ENCODE measurements at places on chromosomes 4 and X.
A peak's percentile ranks its signal among the peaks of the same experiment; 100 is the strongest.

GRCh38 chr4:177128306-177128705 is 181.4 kb upstream of the NEIL3 start:
- no peaks in the 10 kb centered on the region for H3K4me1 ChIP-seq
- H3K27me3 ChIP-seq, result no peaks in the 10 kb centered on the region
- H3K4me3 ChIP-seq, result no peak overlapping the region
- no peak for DNase-seq

DNA sequence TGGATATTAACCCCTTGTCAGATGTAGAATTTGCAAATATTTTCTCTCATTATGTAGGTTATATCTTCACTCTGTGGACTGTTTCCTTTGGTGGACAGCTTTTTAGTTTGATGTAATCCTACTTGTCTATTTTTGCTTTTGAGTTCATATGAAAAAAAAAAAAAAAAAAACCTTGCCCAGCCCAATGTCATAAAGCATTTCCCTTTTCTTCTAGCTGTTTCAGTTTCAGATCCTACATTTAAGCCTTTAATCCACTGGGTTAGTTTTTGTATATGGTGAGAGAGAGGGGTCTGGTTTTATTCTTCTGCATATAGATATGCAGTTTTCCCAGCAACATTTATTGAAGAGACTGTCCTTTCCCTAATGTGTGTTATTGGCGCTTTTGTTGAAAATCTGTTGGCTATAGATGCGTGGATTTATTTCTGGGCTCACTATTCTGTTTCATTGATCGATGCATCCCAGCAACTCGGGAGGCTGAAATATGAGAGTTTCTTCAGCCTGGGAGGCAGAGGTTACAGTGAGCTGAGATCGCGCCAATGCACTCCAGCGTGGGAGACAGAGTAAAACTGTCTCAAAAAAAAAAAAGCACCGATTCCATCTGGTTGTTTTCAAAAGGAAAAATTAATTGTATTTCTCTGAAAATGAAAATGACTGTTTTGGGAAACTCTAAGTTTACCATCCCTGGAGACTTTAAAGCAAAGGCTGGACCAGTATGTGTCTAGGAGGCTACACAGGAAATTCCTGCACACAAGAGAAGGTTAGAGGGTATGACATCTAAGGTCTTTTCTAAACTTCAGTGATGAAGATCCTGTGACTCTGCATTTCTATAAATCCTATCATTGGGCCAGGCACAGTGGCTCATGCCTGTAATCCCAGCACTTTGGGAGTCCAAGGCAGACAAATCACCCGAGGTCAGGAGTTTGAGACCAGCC is 35.6 kb downstream of the STEEP1 start:
- no peaks in the 10 kb centered on the region for H3K36me3 ChIP-seq
- no peaks in the 10 kb centered on the region for H3K4me1 ChIP-seq
- no peak overlapping the region for H3K4me3 ChIP-seq
- no peak for DNase-seq

- H3K4me3 ChIP-seq, result peak overlapping the region; percentile 74
- DNase-seq, result no peak
- H3K36me3 ChIP-seq, result peaks cover 10% of the 10 kb centered on the region
Measured at GRCh38 chr4:4247696-4248028, 361 bp downstream of the TMEM128 start.

DNA sequence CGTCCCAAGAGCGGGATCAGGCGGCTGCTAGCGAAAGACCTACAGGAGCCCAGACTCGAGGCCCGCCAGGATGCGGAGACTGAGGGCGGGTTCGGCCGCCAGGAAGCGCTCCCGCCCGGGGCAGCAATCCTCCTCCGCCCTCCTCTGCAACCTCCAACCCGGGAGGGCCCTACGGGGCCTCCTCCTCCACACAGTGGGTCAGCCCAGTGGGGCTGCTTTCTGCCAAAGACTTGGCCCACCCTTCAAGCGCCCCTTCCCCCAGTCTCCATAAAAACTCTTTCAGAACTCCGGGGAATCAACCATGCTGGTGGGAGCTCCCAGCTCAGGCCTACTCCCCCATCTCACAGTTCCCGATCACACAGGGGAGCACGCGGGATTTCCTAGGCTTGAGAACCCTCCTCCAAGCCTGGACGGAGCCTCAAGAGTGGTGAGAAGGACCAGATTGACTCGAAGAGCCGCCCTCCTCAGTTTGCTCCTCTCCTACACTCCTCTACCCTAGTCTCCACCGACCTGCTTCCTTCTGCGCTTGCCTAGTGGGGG is 77.5 kb downstream of the RLIM start:
- H3K4me1 ChIP-seq, result no peaks in the 10 kb centered on the region
- no peak overlapping the region for H3K27ac ChIP-seq
- H3K4me3 ChIP-seq, result peak overlapping the region; percentile 55
- DNase-seq, result no peak
- H3K27me3 ChIP-seq, result no peaks in the 10 kb centered on the region

Measured in CD8-positive, alpha-beta memory T cell (primary cell).